Activated CD8-positive, alpha-beta memory T cell treated with anti-CD3 and anti-CD28 coated beads for 1 hour (primary cell): ENCODE measurements at places on chromosomes 5 and 9.
A peak's percentile ranks its signal among the peaks of the same experiment; 100 is the strongest.

GRCh38 chr5:4579679-4580078 is 560.5 kb upstream of the ADAMTS16 start:
- DNase-seq: no peak

DNA sequence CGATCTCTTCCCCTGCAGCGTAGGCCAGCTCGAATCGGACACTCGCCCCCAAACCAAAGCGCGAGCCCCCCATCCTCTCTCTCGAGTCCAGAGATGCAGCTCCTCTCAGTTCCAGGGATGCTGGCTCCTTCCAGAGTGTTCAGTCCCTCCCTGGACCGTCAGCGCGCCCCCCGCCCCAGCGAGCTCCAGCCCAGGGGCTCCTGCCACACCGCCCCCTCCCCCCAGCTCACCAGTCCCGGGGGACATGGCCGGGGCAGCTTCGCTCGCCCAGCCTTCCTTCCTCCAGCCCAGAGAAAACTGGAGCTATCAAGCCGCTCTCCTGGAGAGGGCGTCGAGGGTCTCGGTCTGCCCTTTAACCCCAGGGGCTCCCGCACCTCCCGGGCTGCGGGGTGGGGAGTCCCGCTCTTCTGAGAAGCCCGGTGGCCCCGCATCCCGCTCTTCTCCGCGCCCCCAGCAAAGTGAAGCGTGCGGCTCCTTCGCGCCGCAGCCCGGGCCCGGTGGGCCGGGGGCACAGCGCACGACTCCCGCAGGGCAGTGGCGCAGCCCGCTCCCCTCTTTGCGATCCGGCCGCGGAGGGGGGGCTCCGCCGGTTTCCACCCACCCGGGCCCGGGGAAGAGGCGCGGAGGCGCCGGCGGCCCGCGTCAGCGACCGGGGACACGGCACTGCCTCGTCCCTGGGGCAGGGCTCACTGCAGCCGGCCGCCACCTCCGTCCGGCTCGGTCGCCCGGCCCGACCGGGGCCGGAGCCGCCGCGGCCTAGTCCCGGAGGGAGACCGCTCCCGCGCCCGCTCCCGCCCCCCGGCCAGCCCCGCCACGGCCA is 587 bp downstream of the MIER3 start:
- DNase-seq: no peak

DNA sequence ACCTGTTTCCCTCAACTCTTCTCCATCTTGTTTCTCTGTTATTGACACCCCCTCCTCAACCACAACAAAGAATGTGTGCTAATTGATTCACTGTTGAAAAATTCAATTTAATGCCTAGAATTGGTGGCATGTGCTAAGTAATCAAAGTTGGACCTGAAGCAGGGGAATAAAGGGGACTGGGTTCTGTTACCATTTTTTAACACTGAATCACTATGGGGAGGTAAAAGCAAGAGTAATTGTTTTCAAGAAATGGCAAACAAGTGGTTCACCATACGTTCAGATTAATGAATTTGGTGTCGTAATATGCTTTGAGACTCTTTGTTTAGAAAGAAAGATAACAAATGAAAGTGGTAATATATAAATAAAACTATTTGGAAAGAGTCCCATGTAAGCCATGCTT is 17.0 kb upstream of the SSBP2 start:
- no peak for DNase-seq

GRCh38 chr5:84445049-84445685 is 60.5 kb upstream of the EDIL3 start:
- no peak for DNase-seq

DNA sequence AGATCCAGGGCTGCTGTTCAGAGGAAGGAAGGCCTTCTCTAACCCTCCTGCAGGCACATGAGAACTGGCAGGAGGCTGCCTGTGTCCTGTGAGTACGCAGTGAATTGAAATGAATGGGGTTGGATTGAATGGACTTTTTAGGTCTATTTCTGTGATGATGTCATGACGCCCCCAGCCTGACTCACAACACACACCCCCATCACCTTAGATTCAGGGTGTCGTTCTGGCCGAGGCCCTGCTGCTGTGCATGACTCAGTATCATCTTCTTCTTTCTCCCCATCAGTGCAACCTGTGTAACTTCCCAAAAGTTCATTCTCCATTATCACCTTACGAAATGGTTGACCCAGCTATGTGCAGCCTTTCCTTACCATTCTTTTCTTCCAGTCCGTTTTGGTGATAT is 5.4 kb downstream of the PCAT7 start:
- DNase-seq: no peak

DNA sequence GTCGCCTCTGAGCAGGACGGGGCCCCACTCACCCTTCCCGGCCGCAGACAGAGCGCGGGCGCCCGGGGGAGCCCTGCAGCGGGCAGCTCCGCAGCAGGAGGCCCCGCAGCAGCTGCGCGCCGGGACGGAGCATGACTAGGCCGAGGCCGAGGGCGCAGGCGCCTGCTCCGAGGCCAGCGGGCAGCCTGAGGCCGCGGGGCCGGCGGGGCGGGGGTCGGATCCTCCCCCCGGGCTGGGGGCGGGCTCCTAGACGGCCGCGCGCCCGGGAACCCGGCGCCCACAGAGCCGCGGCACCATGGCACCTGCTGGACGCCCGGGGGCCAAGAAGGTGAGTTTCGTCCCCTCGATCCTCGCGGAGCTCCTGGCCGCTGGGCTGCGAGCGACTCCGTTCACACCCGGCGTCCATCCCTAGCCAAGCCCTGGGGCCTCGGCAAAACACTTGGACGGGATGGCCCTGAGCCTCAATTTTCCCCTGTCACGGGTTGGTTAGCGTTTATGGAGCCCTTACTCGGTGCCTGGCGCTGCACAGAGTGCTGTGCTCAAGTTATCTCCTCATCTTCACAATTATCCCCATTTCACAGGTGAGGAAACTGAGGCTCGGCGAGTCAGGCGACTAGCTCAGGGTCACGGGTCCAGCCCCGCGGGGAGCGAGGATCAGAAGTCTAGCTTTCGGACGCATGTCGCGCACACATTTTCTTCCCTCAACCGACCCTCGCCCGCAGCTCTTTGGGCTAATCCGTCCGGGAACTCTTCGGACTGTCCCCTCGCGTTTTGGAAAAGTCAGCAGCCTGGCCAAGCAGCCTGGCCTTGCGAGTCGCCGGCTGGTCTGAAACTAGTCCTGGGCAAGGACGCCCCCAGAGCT is at the start of the genes BHMT2 and DMGDH:
Gene BHMT2, plus strand, starts transcription at position 280 of the 862 bp plus-strand sequence. Its CDS starts 16 bp downstream, at position 296.
Gene DMGDH, minus strand, starts transcription at position 187 of the 862 bp plus-strand sequence. Its CDS starts 54 bp downstream, at position 133.
- DNase-seq: no peak

DNA sequence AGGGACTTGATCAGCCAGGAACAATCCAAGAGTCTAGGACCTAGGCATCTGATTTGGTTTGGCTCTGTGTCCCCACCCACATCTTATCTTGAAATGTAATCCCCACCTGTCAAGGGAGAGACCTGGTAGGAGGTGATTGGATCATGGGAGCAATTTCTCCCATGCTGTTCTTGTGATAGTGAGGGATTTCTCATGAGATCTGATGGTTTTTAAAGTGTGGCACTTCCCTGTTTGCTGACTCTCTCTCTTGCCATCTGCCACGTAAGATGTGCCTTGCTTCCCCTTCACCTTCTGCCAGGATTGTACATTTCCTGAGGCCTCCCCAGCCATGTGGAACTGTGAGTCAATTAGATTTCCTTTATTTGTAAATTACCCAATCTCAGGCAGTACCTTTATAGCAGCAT is 201.7 kb upstream of the ACTBL2 start:
- no peak for DNase-seq

- DNase-seq: no peak
These were observed 1296.8 kb upstream of the NUDT12 start for GRCh38 chr5:104859437-104859836.

DNA sequence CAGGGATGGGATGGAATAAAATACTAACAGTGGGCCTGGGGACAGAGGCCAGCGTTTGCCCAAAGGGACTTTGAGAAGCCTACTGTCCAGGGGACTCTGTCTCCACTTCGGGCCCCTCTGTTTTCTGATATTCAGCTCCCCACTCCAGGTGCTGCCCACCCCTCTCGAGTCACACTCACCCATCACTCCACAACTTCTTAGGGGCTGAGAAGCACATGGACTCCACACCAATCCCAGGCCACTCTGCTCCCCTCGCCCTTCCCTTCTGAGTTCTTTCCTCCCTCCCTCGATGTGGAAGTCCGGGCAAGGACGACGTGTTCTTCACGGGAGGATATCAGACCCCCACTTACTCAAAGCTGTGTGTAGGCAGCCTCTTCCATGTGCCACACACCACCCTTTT is 124.5 kb downstream of the BARX1 start:
- no peak for DNase-seq

- no peak for DNase-seq
These were observed 481.0 kb upstream of the RGMB start for GRCh38 chr5:98292496-98292895.

DNA sequence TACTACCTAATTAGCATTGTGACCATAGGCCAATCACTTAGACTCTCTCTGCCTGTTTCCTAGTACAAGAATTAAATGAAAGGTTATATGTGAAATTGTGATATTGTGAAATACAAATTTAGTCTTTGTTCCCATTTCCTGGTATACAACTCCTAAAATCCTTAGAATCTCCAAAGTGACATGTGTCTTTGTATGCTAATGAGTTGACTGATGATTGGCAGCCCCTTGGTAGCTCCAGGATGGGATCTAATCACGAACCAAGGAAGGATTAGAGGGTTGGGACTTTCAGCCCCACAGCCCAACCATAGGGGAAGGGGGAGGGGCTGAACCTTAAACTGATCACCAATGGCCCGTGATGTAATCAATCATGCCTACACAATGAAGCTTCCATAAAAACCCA is 31.6 kb downstream of the ATP6V0E1 start:
- no peak for DNase-seq

GRCh38 chr5:14011089-14012020 is 66.9 kb upstream of the DNAH5 start:
- no peak for DNase-seq

DNA sequence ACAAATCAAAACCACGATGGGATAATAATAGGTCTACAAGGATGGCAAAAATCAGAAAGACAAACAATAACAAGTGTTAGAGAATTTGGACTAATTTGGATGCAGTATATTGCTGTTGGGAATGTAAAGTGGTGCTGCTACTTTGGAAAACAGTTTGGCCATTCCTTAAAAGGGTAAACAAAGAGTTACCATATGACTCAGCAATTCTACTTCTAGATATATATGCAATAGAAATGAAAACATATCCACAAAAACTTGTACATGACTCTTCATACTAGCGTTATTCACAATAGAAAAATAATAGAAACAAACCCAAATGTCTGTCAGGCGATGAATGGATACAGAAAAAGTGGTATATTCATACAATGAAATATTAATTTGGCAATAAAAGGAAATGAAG is 58.3 kb downstream of the JAK2 start:
- DNase-seq: no peak

DNA sequence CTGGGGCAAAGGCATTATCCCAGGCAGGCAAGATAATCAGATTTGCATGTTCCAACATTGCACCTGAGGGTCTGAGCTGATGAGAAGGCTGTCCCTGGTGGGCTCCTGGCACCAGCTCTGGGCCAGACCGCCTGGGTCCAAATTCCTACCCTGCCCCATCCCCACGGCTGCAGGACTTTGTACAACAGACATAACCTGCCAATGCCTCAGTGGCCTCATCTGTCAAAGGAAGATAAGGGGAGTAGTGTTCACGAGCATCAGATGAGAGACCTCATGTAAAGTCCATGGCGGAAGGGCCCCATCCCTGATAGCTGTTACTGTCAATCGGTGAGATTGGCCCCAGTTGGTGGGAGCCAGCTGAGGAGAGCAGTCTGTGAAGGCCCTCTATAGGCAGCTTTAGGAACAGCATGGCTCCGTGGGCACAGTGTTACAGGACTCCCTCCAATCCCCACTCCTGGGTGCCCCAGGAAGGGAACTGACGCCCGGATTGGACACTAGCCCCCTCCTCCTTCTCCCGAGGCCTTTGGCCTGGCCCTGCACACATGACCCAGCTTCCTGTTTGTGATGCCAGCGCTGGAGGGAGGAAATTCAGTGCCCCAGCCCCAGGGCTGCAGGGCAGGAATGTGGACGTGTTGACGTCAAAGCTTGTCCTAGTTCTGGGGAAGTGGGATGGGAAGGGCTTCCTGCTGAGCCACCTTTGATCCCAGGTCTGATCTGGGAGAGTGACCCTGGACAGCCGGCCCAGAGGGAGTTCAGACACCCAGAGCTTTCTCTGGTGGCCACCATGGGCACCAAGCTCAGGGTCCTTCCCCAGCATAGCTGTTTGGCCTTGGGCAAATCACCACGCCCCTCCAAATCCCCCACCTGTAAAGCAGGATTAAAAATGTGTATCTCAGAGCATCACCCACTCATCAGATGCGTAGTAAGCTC is 56.2 kb downstream of the DUSP1 start:
- peak; percentile 36 for DNase-seq

DNA sequence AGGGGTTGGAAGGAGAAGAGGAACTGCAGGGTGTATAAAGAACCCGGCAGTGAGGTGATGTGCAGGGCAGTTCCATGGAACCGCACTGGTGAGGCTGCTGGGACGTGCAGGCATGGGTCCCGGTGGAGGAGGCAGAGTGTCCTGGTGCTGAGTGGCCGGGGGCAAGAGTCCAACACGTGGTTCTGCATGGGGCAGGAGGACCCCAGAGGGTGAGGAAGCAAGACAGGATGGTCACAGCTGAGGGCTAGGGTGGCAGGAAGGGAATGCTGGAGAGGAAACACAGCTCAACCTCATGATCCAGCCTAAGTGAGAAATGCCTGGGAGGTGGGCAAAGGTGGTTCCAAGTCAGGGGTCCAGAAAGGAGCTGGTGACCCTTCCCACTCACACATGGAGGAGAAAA is 87.2 kb downstream of the S1PR3 start:
- no peak for DNase-seq

DNA sequence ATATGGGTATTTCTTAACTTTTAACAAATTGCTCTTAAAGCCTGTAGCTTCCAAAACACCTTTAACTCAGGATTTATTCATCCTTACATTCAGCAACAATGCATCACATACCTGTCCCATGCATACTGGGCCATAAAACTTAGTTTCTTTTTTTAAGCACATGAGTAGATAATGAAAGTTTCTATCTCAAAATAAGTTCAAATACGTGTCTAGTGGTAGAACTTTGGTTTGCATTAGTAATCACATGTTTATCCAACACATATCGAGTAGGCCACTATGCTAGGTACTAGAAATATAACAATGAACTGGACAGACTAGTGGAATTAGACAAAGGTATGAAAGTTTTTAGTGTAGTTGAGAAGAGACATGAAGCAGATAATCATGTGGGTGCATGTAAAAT is 99.6 kb downstream of the DOCK2 start:
- no peak for DNase-seq

DNA sequence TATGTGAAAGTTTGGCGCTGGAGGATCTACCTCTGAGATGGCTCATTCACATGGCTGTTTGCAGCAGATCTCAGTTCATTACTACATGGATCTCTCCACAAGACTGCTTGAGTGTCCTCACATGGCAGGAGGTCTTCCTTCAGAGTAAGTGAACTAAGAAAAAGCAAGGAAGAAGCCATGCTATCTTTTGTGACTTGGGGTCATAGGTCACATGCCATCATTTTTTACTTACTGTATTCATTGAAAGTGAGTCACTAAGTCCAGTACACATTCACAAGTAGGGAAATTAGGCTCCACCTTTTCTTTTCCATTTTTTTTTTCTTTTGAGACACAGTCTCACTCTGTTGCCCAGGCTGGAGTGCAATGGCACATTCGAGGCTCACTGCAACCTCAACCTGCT is 8.7 kb upstream of the CDKN2AIPNL start:
- DNase-seq: no peak

GRCh38 chr5:122073018-122073417 is 5.0 kb downstream of the LOX start:
- DNase-seq: no peak
